ENCODE measurements at places on chromosomes 16 and 17.

GRCh38 chr17:40320756-40321523 is 12.0 kb downstream of the RARA start:
- no peak for DNase-seq

DNA sequence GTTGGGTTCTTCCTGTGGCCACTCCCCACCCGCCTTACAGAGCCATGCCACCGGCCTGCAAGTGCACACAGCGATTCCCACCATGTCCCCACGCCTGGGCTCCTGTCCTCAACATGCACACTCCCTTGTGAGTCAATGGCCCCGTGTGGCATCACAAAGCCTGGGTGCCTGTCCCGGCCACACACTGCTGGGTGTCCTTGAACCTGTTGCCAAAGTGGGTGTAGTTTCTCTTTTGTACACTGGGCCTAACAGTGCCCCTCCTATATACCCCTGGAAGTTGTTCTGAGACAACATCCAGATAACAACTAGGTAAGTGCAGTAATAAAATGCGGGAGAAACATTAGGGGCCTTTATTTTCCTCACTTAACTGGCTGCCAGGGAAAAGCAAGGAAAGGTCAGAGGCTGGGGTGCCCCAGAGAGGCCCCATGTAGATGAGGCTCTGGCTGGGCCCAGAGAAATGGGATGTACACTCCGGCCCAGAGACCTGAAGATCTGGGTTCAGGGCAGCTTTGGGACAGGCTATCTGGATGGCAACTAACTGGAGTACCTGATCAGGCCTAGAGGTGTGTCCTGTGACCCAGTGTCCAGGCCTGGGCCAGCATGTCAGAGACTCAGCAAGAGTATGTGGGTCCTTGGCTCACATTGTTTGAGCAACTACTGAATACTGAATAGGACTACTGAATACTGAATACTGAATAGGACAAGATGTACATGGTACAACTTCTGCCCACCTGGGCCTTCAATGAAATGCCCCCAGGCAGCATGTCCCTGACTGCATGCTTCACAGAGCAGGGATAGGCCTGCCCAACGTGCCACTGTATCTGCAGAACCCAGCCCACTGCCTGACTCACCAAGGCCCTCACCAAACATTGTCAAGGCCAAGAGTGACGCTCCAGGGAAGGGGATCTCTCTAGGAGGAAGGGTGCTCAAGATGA is 8.3 kb downstream of the ABCC3 start:
- DNase-seq, result no peak

DNA sequence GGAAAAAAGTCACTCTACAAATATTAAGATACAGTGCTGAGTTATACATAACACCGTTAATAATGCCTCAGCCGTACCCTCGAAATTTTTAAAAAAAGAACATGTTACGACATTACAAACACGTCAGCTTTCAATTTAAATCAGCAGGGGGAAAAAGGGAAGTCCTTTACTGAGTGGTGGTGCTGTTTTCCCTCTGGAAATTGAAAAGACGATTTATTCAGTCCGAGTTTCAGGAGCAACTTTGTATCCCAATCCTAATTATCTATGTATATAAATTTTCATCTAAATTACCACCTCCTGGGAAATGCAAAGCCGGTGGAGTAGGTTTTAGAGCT is 1.3 kb downstream of the NETO2 start:
- no peak for DNase-seq

- no peak for DNase-seq
Measured at GRCh38 chr17:68981288-68981687, 26.1 kb upstream of the ABCA8 start.

- DNase-seq, result no peak
Measured at GRCh38 chr16:89118361-89119165, 24.9 kb downstream of the ACSF3 start.

DNA sequence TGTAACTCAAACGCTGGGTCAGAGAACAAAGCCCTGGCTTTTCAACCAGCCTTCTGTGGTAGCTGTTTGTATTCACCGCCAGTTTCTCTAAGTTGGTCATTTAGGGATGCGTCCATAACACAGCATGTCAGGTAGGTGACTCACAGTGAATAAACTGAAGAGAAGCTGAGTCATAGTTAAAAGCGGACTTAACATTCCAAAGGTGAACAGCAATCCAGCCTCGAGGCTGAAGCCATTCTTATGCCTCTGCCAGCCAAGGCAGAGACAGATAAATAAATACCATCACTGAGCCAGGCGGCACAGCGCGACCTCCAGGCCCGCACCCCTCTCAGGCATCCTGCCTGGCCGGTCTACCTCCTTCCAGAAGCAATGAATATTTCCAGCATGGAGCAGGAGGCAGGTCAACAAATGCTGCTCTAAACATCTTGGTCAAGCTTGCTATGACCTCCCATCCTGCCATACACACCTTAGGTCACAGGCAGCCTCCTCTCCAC is 12.4 kb upstream of the CACNG4 start:
- no peak for DNase-seq
